ENCODE measurements at places on chromosomes 3 and 15.
A peak's percentile ranks its signal among the peaks of the same experiment; 100 is the strongest.

DNA sequence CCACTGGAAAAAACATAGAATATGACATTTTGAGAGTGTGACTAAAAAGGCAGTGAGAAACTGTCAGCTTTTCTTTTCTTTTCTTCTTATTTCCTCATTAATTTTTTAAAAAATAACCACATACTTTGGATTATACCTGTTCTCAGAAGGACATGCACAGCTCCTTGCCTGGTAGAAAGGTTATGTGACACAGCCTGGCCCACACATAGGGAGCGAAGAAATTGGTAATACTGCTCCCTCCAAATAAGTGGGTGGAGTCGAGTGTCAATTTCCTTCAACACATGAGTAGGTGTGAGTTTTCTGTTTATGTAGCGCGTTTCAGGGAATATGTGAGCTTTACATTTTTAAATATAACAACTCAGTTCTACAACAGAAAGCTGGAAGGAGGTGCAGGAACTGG is 28.9 kb upstream of the RAD18 start:
- ATAC-seq: no peak

GRCh38 chr3:27653803-27654558 is 68.1 kb downstream of the EOMES start:
- no peak for ATAC-seq

DNA sequence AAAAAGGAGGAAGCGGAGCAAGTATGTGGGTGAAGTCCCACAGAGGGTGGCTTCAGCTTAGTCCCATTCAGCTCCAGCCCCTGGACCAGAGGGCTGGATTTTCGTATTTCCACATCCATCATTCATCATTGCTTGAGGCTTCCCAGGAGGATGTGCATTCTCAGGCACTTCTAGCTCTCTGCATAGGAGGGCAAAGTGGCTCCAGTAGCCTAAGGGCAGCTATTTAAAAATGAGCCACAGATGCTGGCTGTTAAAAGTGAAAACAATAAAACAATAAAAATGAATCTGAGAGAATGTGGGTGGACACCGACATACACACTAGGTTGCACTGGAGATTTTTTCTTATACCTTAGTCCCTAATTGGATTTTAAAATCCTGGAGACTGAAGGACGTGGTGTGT is 629.2 kb upstream of the ZNF385D start:
- ATAC-seq: no peak

DNA sequence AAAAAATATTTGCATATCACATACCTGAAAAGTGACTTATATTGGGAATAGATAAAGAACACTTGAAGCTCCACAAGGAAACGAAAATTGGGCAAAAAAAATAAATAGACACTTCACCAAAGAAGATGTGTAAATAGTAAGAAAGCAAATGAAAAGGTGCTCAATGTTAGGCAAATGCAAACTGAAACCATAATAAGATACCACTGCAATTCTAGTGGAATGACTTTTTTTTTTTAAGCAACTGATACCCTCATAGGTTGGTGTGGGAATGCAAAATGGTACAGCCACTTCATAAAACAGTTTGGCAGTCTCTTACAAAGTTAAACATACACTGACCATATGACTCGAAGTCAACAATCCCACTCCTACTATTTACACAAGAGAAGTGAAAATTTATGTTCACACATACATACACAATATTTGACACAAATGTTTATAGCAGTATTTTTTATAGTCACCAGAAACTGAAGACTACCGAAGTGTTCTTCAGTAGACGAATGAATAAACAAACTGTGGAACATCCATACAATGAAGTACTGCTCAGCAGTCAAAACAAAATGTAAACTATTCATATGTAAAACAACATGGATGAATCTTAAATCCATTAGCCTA is 176.3 kb downstream of the ZMAT3 start:
- no peak for ATAC-seq

DNA sequence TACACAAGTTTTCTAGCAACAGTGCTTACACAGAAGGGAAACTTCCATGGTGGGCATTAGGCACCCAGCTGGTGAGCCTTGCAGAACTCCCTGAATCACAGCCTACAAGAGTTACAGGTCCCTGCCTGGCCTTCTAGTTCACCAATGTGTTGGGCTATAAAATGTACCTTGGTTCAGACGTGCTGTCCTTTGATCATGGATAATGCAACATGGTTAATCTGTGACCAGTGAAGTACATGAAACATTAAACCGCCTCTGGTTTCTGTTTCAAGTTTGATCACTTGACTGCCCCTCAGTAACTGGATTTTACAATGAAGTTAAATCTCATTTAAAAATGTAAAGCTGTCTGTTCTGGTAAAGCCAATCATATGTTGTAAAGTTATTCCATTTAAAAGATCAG is 51.8 kb downstream of the FMN1 start:
- no peak for ATAC-seq

GRCh38 chr3:150216041-150216811 is 191.9 kb upstream of the TSC22D2 start:
- peak; percentile 32 for ATAC-seq

DNA sequence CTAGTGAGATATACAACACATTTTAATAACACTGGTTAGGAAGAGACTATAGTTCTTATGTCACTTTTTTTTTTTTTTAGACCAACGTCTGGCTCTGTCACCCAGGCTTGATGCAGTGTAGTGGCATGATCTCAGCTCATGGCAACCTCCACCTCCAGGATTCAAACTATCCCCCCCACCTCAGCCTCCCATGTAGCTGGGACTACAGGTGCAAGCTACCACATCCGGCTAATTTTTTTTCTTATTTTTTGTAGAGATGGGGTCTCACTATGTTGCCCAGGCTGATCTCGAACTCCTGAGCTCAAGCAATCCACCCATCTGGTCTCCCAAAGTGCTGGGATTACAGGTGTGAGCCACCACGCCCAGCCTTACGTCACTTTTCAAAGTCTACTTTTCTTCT is 100.8 kb downstream of the FOXP1 start:
- no peak for ATAC-seq

Data from motor neuron (in vitro differentiated cells).